OCI-M1 (cell line): ENCODE measurements at places on chromosomes 16 and 17.
A peak's percentile ranks its signal among the peaks of the same experiment; 100 is the strongest.

GRCh38 chr17:27530764-27531391 is 74.6 kb downstream of the KSR1 start:
- peak; percentile 60 for DNase-seq

- DNase-seq: peak; percentile 91
These were observed 3.5 kb upstream of the TSPOAP1 start for GRCh38 chr17:58331815-58332777.

GRCh38 chr17:1169221-1169928 is 10.4 kb downstream of the ABR start:
- no peak for DNase-seq

- DNase-seq: no peak
These were observed 827.6 kb upstream of the CA10 start for GRCh38 chr17:52986056-52986662.

DNA sequence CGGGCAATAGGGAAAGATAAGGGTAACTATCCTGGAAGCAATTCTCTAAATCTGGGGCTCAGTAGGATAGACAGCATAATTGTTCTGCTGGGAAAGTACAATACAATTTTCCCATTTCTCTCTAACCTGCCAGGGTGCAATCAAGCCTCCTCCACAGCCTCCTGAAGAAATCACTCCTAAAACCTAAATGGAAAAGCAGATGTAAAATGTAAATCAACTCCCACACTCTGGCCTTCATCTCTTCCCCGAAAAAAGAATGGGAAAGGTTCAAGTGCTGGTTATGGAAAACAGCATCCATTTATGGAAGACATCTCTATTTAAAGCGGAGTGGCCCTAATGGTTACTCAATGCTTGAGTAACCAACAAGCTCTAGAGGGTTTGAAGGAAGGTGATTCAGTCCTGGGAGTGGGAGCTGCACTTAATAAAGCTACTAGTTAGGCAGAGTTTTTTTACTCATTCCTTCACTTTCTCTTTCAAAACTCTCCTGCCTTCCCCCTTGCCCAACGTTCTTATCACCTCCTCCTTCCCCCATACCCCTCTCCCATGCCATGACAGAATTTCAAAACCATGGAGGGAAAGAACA is 5.1 kb downstream of the MMD start:
- peak; percentile 58 for DNase-seq

DNA sequence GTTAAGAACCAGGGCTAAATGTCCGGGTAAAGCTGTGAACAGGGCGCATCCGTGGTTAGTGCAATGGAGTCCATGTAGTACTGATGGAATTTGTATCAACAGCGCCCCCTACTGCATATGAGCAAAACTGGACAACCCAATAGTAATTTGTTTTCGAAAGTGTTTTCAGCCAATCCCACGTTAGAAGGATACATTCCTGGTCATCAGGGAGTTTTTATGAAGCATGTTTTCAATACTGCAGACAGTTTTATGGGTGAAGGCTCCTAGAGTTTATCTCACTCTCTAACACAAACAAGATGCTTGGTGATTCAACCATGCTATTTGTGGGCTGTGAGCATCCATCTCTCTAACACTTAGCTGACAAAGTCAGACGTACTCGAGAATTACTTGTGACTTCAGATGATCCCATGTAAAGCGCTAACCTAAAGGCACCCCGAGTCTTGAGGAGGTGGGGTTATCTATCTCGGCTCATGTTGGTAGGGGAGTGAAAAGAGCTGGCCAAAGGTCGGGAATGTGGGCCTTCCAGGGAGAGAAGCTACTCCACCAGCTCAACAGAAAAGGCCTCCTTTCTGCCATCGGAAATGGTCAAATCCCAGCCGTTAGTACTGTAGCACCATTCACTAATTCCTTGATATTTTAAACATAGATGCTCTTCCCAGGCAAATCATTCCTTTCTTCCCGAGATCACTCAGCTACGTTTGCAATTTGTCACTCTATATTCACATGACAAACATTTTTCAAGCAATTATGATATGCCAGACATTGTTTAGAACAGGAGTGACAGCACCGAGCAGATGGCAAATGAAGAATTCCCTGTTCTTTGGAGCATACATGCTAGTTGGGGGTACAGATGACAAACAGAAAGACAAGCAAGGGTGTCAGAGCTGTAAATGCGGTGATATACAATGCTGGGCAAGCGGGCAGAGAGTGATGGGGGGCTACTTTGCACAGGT is 46.9 kb upstream of the HNF1B start:
- DNase-seq: peak; percentile 57
